ENCODE measurements at places on chromosomes 5 and 9.
A peak's percentile ranks its signal among the peaks of the same experiment; 100 is the strongest.

- no peak for DNase-seq
These were observed 1.0 kb upstream of the TSC1 start for GRCh38 chr9:132945186-132946130.

- DNase-seq = no peak
These were observed 81.9 kb upstream of the FREM1 start for GRCh38 chr9:14992081-14992480.

DNA sequence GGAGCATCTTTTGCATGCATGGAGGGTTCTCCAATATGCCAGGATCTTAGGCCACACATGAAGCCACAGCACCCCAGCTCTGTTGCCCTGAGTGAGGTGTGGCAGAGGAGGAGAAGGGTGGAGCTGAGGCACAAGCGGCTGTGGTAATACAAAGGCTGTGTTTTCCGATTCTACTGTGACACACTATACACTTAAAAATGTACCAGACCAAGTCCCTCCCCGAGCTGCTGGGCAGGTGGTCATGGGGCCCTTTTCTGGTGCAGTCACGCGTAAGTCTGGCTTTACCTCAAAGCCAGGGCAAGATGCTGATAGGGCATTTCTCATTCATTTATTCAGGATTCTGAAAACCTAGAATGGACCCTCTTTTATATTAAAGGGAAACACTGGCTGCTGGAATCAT is 3.7 kb downstream of the ADGRV1 start:
- DNase-seq = no peak

- DNase-seq = no peak
These were observed 41.6 kb downstream of the TRIO start for GRCh38 chr5:14184725-14185124.

- no peak for DNase-seq
These were observed 49.2 kb downstream of the EBF1 start for GRCh38 chr5:159050316-159051143.

GRCh38 chr5:151953833-151954232 is 29.2 kb upstream of the GLRA1 start:
- DNase-seq = no peak

- DNase-seq = peak; percentile 47
These were observed 59.1 kb upstream of the PJA2 start for GRCh38 chr5:109468737-109469420.

DNA sequence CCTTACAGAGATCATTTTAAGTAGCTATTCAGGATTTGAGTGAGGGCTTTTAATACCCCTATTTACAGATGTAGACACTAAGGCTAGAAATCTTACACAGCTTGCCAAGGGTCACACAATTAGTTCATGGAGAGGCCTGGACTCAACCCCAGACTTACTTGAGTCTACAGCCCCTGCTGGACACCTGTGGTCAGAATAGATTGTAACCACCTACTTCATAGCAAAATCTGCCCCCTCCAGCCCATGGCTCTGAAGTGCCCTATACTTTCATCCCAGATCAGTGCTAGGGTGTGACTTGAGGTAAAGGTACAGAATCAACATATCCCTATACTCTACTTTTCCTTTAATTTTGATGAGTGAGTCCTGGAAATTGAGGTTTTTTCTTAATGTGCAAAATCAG is 291.3 kb downstream of the ADGRV1 start:
- DNase-seq = no peak

- DNase-seq = no peak
These were observed 684.6 kb upstream of the ACO1 start for GRCh38 chr9:31699836-31700235.

- no peak for DNase-seq
These were observed 68.1 kb upstream of the SPOCK1 start for GRCh38 chr5:137567226-137567625.

- DNase-seq = no peak
These were observed 430.1 kb upstream of the WWC1 start for GRCh38 chr5:167861129-167861927.

DNA sequence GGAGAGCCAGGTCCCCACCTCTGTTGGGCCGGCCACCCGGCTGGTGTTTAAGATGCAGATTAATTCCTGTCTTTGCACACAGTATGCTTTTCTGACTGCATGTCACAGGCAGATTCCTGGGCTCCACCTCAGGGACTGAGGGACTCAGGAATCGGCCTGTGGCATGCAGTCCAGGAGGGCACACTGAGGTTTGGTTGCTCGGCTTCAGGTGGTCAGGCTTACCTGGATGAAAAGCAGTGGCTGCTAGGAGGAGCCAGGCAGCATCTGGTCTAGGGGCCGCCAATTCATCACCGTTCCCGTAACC is 1.1 kb downstream of the WDR5 start:
- no peak for DNase-seq

- no peak for DNase-seq
These were observed 170.2 kb upstream of the PAPPA start for GRCh38 chr9:115983366-115983765.

GRCh38 chr5:179266291-179267070 is 78.8 kb downstream of the ADAMTS2 start:
- no peak for DNase-seq

DNA sequence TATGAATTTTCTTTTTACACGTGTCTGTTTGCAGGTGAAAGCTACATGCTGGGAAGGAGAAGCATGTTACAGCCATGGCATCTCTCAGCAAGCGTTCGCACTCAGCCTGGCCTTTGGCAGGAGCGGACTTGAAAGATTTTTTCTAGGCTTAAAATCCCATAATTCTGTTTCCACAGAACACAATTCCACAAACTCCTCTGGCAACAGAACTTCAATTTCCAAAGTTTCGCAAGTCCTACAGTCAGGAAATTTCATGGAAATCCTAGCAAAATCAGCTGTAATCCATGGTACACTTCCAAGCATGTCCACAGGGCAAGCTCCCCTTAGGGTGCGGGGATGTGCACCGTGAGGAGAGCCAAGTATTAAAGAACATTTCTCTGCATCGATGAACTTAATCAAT is 35.9 kb downstream of the SUB1 start:
- DNase-seq = no peak

GRCh38 chr5:163360656-163361055 is 76.7 kb upstream of the CCNG1 start:
- no peak for DNase-seq

GRCh38 chr5:136080483-136081216 is 51.9 kb downstream of the TGFBI start:
- DNase-seq = no peak

DNA sequence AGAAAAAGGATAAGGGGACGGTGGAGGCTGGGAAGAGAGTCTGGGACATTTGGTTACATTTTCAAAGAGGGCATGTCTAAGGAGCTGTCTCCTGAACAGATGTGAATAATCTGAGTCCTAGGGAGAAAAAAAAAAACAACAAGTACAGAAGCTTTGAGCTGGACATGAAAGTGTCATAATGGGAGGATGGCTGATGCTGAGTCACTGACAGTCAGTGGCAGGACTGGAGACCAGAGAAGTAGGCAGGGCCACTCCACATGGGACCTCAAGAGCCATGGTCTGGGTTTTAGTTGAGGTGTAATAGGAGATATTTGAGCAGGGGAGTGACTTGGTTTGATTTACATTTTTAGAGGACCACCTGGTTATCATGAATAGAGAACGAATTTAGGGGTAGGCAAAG is 70.6 kb downstream of the DPYSL3 start:
- no peak for DNase-seq

DNA sequence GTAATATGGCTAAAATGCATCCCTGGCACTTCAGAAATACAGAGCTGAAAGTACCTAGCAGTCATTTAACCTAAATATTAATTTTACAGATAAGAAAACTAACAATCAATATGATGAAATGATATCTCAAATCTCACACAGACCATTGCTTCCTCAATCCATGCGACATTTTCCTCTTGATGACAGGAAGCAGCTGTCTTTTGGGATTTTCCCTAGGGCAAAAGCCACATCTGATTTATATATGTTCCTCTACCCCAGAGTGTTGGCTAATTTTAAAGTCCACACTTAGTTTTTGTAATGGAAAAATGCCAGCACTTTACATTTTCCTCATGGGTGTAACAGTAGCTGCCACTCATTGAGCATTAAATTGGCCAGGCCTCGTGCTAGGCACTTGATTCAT is 47.7 kb upstream of the ITGA1 start:
- DNase-seq = no peak

GRCh38 chr5:76062502-76063041 is 20.6 kb upstream of the SV2C start:
- no peak for DNase-seq

GRCh38 chr9:133320421-133320881 is 15.5 kb downstream of the SURF6 start:
- no peak for DNase-seq

- DNase-seq = no peak
These were observed 20.9 kb upstream of the CCDC112 start for GRCh38 chr5:115317320-115317719.

GRCh38 chr9:70285246-70285645 is 26.5 kb downstream of the SMC5 start:
- DNase-seq = no peak

GRCh38 chr5:153490118-153491037 is at the start of gene GRIA1:
TSS of gene GRIA1 (plus strand) at chr5:153490670.
- DNase-seq = no peak

- no peak for DNase-seq
These were observed 1.8 kb downstream of the BNC2 start for GRCh38 chr9:16868701-16869100.

- DNase-seq = no peak
These were observed 137.4 kb upstream of the PRR16 start for GRCh38 chr5:120326651-120327050.

DNA sequence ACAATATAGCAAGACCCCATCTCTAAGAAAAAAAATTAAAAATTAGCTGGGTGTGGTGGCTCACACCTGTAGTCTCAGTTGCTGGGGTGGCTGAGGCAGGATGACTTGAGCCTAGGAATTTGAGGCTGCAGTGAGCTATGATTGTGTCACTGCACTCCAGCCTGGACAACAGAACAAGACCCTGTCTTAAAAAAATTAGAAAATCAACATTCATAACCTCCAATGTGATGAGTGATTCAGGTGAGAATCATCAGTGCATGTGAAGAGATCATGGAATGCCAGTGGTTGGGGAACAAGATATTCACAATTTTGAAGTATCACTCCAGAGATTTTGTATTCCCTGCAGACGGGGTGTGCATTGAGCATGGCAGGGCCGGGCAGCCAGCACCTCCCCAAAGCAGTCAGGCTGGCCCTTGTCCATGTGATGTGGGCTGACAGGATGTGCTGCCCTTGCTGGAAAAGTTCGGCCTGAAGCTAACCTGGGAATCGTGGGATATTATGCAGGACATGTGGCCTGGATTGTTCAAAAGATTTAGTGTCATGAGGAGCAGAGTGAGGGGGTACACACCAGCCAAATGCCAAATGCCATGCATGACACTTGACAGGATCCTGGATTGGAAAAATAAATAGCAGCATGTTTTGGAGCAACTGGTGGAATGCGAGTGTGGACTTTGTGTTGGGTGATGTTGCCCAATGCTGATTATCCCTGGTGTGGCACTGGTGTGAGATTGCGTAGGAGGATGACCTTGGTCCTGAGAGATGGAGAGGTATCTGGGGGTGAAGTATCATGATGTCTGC is 189.0 kb downstream of the RGS3 start:
- no peak for DNase-seq

DNA sequence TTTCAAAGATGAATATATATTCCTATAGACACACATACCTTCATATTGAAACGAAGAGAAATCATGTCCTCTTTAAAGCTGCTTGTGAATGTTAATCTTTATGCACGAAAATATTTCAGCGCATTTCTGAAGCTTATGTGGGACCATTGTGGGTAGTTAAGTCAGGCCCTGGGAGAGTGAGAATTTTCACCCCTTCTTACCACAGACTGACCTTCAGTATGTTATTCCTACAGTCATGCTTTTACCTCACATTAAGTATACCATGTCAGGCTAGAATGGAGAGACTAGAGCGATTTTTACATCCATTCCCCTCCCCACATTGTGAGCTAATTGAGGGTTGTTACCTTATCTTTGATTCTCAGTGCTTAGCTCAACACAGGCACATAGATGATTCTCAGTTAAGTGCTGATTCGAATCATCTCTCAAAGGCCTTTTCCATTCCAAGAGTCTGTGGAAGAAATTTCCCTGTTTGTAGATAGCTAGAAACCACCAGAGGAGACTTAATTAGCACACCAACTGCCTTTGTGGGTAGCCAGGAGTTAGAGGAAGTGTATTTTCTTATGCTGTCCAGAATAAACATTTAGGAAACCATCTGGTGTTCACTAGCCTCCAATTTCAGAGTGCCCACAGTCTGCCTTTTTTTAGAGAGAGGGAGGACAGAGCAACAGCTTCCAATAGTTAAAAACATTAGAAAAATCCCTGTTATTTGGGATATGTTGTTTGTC is 110.5 kb downstream of the MEGF10 start:
- no peak for DNase-seq

GRCh38 chr9:78542491-78543181 is 245.7 kb downstream of the PSAT1 start:
- DNase-seq = no peak

DNA sequence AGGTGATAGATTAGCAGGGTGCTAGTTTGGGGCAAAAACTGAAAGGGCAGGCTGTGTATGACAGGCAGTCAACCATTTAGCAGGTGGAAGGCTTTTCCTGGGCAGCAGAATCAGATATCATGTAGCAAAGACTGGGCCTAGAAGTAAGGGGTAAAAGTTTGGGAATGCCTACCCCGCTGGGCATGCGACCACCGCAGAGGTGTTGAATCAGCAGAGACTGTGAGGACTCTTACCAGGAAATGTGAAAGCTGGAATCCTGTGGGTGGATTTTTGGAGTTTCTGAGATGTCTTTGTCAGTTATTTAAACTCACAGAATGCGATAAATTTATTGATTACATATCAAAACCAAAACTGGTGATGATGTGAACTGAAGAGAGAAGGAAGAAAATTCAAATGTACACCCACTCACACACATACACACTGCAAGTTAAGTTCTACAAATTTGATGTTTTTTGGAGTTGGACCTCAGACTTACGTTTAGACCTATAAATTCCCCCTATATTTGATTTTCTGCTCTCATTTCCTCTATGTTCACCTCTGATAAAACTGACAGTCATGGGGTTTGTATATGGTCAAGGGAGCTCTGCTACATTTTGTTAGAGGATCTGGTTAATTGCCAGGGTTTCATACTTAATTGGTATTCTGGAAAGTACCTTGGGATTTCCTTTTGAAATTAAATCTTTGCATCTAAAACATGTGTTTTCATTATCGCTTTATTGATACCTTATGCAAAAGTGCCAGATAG is 333.6 kb downstream of the CSNK1G3 start:
- DNase-seq = no peak

DNA sequence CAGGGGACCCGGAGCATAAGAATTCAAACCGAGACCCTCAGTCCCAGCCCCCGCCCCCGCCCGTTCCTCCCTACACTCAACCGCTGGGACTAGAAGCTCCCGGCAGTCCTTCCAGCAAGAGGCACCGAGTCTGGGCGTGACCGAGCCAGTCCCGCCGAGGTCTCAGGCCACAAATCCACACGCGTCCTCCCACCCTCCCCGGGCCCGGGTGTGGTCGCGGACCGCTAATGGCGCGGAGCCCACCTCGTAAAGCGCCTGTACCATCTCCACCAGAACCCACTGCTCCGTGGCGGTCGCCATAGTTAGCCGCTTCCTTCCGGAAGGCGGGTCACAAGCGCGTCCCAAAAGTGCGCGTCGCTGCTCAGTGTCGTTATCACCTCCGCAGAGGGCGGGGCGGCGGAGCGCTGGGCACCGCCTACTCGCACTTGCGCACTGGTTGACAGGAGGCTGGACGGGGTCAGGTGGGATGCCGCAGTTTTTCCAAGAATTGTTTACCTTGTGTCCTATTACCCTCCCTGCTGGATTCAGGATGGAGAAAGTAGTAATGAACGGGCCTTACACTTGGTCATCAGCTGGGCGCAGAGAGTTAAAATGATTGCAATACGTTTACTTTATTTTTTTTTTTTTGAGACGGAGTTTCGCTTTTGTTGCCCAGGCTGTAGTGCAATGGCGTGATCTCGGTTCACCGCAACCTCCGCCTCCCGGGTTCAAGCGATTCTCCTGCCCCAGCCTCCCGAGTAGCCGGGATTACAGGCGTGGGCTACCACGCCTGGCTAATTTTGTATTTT is at the start of gene SPTLC1:
Gene SPTLC1 (minus strand): TSS at position 343 of the 788 bp plus-strand sequence. CDS start 43 bp downstream, at position 300.
- peak; percentile 91 for DNase-seq
